Stimulated activated CD8-positive, alpha-beta memory T cell treated with anti-CD3 and anti-CD28 coated beads, Interleukin-4, amount 100 ng/mL, for 24 hours (primary cell): ENCODE measurements at places on chromosomes 16 and 17.
A peak's percentile ranks its signal among the peaks of the same experiment; 100 is the strongest.

- DNase-seq, result no peak
Observed at GRCh38 chr16:24482681-24483202, 56.6 kb upstream of the RBBP6 start.

DNA sequence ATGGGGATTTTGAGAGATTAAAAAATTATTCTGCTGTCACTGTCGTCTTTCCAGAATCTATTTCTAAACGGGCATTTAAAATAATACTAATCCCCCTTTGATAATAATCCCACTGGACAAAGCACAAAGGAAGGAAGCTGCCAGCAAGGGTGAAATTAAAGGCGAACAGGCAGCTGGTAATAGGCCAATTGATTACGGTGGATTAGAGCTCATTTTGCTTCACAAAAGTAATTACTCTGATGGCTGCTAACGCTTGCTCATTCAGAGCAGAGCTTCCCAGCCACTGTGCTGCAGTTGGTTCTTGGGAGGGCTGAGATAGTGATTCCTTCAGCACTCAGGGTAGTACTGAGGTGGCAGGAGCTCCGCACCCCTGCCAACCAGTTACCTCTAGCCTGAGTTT lies 205.7 kb downstream of the SNX29 start:
- no peak for DNase-seq

DNA sequence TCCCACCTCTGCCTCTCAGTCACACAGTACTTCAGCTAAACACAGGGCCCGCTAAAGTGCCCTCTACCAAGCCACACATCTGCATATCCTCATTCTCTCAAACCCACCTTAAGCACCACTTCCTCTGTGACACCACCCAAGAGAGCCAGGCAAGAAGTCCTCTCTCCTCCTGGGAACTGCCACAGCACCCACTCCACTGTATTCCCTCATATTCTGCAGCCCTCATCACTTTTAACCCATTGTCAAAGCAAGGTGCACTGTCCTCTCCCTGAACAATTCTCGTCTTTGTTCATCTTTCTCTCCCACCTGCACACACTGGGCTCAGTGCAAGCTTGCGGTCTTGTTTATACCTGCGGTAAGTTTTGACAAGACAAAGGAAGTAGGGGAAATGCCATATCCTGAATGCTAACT lies 13.6 kb downstream of the CHD9 start:
- no peak for DNase-seq

DNA sequence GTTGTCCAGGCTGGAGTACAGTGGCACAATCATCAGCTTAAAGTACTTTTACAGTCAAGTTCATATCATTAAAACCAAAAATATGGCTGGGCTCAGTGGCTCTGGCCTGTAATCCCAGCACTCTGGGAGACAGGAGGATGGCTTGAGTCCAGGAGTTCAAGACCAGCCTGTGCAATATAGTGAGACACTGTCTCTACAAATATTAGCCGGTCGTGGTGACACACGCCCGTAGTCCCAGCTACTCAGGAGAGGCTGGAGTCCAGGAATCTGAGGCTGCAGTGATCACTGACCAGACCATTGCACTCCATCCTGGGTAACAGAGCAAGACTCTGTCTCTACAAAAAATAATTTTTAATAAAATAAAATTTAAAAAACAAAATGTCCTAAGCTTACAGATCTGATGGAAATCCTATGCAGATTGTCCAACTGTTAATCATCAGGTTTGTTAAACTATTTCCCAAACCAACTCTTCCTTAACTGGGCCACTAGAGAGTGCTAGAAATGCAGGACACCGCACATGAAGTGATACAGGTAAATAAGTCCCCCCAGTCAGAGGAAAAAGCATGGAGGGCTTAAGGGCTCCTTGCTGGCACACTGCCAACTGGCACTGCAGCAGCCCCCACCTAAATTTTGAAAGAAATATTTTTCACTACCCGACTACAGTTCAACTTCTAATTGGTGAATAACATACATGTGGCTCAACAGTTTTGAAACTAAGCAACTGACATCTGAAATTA lies 2.8 kb downstream of the USP22 start:
- DNase-seq, result no peak

DNA sequence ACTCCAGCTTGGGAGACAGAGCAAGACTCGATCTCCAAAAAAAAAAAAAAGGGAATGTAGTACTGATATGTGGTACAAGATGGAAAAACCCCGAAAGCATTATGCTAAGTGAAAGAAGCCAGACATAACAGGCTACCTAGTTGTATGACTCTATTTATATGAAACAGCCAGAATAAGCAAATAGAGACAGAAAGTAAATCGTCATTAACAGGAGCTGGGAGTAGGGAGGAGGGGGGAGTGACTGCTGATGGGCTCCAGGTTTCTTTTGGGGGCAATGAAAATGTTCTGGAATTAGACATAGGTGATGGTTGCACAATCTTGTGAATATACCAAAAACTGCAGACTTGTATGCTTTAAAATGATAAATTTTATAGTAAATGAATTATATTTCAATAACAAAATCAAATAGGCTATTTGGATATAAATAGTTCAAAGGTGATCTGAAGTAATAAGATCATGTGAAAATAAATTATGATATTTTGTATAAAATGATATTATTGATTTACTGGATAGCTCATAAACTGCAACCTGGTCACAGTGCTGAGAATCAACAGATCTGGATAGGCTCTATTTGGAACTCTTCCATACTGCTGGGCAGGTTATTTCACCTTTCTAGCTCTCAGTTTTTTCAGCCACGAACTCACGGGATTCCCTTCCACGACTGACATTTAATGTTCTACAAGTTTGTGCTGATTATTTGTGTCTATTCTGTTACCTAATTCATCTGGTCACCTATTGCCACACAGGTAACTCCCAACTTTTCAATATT lies 27.1 kb downstream of the ZNF652 start:
- DNase-seq, result no peak

GRCh38 chr17:69055334-69055733 lies 5.4 kb downstream of the ABCA9 start:
- no peak for DNase-seq

DNA sequence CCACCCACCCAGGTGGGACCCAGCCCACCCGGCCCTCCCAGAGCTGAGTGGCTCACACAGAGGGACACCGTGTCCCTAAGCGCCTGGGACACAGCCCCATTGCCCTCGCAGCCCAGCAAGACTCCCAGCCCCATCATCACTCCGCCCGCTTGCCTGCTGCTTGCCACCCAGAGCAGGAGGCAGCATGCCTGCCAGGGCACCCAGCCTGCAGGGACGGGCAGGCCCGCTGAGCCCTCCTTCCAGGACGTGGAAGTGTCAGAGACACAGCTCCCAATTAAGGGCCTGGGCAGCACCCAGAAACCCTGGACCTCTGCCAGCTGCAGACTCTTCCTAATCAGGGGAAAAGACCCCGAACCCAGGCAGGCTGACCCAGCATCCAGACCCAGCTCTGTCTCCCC lies 17.2 kb upstream of the OSGIN1 start:
- DNase-seq, result no peak

DNA sequence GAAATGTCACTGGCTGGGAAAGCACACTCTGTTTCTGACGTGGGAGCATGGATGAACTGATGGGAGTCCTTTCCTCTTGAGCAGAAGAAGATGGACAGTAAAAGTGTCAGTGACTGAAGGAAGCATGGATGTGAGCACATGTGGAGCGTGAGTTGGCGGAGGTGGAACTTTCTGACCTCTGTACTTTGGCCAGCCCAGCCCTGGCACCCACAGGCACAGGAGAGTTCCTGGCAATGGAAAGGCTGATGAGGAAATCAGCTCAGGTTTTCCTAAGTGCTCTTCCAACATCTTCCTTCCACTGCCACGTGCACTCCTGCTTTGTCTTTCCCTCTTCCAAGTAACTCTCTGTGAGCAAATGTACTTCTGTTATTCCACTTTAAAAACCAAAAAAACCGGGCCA lies 276.8 kb downstream of the NTN1 start:
- no peak for DNase-seq

- peak; percentile 47 for DNase-seq
Observed at GRCh38 chr17:62966426-62967204, 580 bp downstream of the TANC2 start.
